ENCODE measurements at places on chromosomes 2 and 18.

- no peak for DNase-seq
Measured at GRCh38 chr2:892892-893291, 57.8 kb upstream of the SNTG2 start.

DNA sequence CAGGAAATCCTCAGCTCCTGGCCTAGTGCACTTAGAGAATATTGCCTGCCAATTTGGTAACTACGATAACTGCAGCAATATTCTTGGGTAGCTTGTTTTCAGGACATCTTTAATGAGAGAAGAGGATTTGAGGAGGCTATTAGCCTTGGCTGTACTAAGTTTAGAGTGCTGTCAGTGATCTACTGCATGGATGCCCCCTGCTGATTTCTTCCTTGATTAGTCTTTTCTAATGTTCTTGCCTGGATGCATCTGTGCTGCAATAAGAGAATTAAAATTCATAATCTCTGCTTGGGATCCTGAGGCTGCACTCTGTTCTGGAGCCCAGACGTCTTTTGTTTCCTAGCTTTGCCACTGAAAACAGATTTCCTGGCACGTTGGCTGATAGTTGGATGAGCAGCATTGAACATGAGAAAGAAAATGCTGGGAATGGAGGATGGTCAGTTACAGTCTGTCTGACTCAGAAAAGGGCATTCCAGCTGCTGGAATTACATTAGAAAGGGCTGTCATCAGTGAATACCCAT, 115.4 kb downstream of the CCDC85A start:
- peak; percentile 55 for DNase-seq

DNA sequence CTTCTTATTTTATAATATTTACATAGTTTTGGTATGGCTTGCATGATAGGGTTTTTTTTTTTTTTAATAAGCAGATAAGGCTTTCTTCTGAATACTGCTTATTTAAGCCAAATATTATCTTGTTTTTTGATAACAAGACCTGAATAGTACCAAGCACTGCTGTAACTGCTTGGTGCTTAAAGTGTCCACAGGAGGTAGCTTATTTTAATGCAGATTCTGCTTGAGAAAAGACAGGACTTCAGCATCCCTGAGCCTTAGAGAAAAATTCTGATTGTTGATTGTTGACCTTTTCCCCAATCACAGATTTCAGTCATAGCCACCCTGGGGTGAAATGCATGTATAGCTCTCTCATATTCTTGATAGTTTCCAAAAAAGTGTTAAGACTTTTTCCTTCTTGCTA, 336.4 kb downstream of the CTNNA2 start:
- DNase-seq: no peak

GRCh38 chr2:47653902-47654789, 128.8 kb upstream of the MSH6 start:
- no peak for DNase-seq

GRCh38 chr2:228474466-228474865, 293.0 kb upstream of the SPHKAP start:
- peak; percentile 57 for DNase-seq

GRCh38 chr2:188678882-188679281, 295.3 kb upstream of the COL3A1 start:
- peak; percentile 70 for DNase-seq

- no peak for DNase-seq
Measured at GRCh38 chr2:112685271-112685884, 35.4 kb upstream of the NT5DC4 start.

DNA sequence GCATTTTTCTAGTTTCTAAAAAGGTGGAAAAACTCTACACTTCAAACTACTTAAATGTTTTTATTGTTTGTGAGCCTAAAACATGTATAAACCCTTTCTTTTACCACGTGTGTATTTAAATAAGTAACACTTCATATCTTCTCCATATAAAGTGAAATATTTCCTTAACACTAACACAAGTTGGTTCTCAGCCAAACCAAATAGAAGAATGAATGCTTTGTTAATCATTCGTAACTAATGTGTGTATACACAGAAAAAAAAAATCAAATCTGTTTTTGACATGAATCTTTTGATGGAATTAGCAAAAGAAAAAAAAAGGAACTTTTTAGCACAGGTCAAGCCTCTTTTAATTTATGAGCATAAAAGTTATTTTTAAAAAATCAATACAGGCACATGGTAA, 89.3 kb downstream of the EHBP1 start:
- peak; percentile 69 for DNase-seq

DNA sequence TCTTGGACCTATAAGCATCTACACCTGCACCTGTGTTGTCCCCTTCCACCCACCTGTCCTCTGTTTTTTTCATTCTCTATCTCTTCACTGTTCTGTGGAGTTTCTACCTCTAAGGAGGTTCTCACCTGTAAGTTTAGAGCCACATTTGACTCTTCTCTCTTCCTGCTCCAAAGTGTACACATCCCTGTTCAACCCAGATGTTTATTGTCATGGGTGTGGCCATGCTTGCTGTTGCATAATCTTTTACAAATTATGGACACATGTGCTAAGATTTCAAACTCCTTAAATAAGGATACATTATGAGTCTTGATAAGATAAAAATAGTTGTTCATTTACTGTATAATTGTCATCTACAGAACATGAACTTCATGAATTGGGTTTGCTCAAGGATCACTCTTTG, 27.6 kb downstream of the QPCT start:
- no peak for DNase-seq

- DNase-seq: no peak
Measured at GRCh38 chr18:67694787-67695186, 178.3 kb upstream of the DSEL start.

GRCh38 chr2:105584435-105585010, 160.2 kb upstream of the NCK2 start:
- DNase-seq: no peak

Data from fibroblast of skin of right quadriceps (primary cell).